CD4-positive, alpha-beta memory T cell (primary cell): ENCODE measurements at places on chromosomes 11 and 22. TPM values are rescaled to one million over a fixed set of nuclear protein-coding genes. Genes with fewer than 3 reads are reported as not detected.

OR6T1 gene
- not detected for total RNA-seq

- DNase-seq = no peak
Observed at GRCh38 chr11:13972944-13973343, 10.4 kb downstream of the SPON1 start.

- DNase-seq = no peak
Observed at GRCh38 chr22:40982482-40983385, 31.6 kb downstream of the RBX1 start.

- DNase-seq = no peak
Observed at GRCh38 chr22:39498368-39498767, 3.7 kb upstream of the MIEF1 start.

CLMP gene
- 0.55 TPM for total RNA-seq
